ENCODE measurements at places on chromosomes 13 and 19.
A peak's percentile ranks its signal among the peaks of the same experiment; 100 is the strongest.

- no peak for DNase-seq
These were observed 36.8 kb downstream of the RAB20 start for GRCh38 chr13:110524541-110525257.

DNA sequence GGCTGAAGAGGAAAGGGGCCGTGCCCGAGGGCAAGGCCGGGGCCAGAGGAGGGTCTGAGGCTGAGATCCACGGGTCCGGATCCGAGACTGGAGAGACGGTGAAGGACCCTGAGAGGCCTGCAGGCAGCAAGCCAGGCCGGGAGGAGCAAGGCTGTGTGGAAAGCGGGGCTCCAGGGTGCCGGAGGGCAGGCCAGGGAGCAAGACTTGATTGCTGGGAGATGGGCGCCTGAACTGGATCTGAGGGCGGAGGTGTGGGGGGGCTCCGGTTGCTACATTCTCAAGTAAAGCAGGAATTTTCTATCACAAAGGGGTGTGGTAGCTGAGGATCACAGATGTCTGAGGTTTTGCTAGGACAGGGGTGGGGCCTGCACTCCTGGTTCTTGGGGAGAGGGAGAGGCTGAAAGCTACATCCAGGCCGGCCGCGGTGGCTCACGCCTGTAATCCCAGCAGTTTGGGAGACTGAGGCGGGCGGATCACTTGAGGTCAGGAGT lies 3.8 kb downstream of the MAMSTR start:
- no peak for DNase-seq

GRCh38 chr19:41895745-41896580 lies 13.0 kb downstream of the ARHGEF1 start:
- DNase-seq: no peak

GRCh38 chr13:99379856-99380801 lies 72.9 kb upstream of the GPR183 start:
- DNase-seq: no peak

GRCh38 chr19:14545716-14546082 lies 16.3 kb downstream of the TECR start:
- DNase-seq: no peak

DNA sequence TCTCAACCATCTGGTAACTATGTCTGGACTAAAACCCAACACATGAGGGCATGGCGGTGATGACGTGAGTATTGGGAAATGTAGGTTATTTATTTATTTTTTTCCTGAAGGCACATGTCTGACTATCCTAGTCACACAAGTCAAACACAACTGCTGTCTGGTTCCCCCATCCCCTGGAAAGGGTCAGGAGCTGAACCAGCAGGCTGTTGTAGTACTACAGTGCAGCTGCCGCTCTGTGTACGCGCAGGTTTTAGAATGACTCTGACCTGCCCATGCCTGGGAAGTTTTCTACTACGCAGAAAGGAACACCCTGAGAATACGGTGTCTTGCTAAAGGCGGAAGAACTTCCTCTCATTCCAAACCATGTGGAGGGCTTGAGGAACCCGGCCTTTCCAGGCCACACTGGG lies 1.2 kb downstream of the SLC7A1 start:
- peak; percentile 42 for DNase-seq

GRCh38 chr19:33195645-33196347 lies 1.7 kb downstream of the LRP3 start:
- no peak for DNase-seq

DNA sequence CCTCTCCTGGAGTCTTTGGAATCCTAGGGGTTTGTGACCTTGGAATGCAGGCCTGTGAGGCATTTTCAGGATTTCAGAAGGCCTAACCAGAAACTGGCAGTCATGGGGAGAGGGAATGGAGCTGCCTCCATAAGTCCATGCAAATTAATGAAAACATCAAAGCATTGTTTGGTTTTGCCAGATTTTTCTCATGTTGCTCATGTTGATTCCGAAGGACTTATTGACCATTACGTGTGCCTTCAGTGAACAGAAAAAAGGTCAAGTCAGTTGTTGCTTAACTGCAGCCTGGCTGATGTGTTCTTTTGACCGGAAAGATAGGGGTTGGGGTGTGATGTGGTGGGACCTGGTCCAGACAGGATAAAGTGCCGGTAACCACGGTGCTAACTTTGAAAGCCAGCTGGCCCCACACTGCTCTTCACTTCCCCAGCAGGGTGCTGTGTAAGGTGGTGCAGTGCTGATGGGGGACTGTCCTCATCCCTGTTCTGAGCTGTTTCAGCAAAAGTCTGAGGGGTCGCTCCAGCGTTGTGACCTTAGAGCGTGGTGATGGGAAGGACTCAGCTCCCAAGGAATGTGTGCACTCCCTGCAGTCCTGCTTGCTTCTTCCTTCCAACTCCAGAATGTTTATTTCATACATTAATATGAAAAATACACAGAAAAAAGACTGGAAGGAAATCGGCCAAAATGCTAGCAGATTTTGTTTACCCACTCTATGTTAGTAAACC lies 3.5 kb downstream of the RNF113B start:
- DNase-seq: peak; percentile 97

DNA sequence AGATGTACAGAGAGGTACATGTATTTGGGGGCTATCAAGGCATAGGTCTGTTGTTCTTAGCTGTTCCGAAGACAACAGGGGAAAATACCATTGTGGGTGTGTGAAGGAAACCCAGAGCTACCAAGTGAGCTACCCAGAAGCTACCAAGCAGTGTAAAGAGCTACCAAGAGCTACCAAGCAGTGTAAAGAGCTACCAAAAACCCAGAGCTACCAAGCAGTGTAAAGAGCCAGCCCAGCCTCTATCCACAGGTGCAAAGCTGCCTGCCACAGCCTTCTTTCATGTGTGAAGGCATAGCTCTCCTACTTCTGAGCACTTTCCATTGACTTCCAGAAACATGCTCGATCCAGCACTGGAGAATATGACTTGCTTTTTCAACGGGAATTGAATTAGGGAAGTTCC lies 145.7 kb downstream of the AKAP11 start:
- no peak for DNase-seq

DNA sequence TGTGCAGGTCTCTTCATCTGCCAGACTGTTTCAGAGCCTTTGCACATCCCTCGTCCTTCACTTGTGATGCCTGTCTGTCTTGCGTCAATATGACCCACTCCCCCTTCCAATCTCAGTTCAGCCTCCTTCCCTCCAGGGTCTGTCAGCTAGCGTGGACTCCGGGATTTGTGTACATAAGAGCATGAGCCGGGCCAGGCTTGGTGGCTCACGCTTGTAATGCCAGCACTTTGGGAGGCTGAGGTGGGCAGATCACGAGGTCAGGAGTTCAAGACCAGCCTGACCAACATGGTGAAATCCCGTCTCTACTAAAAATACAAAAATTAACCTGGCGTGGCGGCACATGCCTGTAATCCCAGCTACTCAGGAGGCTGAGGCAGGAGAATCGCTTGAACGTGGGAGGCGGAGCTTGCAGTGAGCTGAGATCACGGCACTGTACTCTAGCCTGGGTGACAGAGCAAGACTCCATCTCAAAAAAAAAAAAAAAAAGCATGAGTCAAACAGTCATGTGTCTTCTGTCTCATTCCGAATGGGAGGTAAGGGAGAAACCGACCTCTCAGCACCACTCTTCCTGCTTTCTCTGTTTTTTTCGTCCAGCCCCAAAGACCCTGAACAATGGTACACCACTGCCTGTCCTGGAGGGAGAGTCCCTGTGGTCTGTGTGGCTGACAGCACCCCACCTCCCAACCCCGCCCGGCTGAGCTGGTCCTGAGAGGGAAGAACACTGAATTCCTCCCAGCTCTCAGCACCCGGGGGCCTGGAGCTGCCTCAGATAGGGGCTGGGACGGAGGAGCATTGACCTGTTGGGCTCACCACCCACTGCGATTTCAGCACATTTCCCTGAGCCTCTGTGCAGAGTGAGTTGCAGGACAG lies 2.4 kb upstream of the SIGLEC9 start:
- DNase-seq: no peak

GRCh38 chr13:46803586-46803985 lies 6.6 kb upstream of the ESD start:
- no peak for DNase-seq

GRCh38 chr19:18731562-18732008 lies 48.1 kb downstream of the CRTC1 start:
- DNase-seq: no peak

- peak; percentile 6 for DNase-seq
These were observed 19.9 kb upstream of the FBXO27 start for GRCh38 chr19:39052243-39052746.

DNA sequence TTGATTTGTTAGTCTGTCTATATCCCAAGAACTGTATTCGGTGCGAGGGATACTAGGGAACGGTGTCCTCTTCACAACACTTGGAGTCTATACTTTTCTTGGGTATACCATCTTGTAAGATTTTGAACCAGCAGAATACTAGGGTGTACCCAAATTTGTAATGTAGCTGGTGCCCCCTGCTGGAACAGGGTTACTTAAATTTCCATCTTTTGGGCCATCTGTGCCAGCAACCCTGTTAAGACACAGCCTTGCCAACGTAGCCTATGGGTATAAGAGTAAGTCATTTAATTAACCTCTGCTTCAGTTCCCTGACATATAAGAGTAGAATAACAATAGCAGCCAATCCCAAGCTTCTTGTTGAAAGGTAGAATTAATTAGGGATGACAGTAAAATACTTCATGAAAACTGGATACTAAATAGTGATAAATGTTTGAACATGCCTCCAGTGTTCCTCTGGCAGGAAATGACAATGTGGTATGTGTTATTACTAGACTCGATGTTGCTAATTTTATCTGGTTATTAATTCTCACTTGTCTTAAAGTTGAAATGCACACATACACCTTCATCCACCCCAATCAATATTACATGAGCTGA lies 607.6 kb downstream of the FGF9 start:
- DNase-seq: peak; percentile 34

DNA sequence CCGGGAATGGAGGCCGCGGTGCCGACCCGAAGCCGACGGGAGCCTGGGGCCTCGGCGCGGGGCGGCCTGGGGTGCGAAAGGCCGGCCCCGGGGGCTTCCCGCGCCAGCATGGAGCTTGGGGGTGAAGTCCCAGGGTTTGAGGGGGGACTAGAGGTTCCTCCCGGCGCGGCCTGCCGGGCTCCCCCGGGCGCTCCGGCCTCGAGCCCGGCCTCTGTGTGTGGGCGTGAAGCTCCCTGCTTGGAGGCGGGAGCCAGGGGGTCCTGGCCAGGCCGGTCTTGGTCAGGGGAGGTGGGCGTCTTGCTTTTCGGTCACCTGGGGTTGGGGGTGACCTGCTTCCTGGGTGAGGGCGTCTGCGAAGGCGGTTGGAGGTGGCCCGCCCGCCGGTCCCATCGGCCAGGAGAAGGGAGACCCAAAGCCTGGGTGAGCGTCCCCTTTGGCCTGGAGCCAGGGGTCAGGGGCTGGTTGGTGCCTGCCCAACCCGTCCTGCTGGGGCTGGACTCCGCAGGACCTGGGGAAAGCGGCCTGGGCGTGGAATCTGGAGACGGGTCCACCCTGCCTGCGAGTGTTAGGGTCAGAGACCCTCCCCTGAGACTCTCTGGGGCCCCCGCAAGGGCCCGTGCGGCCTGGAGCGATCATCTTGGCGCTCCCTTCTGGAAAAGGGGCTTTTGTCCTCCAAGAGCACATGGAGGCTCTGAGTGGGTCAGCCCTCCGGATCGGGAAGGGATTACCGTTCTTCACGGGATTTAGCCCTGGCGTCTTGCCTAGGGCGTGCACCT lies 535 bp downstream of the BSG start:
- DNase-seq: no peak

DNA sequence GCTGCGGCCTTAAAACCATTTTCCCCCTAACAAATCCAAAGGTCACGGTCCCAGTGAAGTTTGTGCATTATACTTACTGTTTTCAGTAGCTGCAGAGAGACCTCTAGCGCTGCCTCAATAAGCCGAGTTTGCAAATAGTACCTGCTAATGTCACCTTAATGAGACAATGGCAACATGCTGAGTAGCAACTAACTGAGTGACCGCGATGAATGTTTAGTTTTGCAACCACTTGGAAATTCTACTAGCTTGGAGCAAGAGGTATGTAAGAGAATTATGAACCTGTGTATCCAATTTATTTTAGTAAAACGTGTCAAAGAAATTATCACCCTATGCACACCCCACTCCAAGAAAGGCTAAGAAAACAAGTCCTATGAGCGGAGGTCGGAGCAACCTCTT lies 1.2 kb downstream of the KPNA3 start:
- peak; percentile 30 for DNase-seq

GRCh38 chr19:17023805-17024204 lies 2.8 kb downstream of the CPAMD8 start:
- no peak for DNase-seq
